Amygdala (tissue), 56 donors: ENCODE measurements at places on chromosomes 2 and 18.

DNA sequence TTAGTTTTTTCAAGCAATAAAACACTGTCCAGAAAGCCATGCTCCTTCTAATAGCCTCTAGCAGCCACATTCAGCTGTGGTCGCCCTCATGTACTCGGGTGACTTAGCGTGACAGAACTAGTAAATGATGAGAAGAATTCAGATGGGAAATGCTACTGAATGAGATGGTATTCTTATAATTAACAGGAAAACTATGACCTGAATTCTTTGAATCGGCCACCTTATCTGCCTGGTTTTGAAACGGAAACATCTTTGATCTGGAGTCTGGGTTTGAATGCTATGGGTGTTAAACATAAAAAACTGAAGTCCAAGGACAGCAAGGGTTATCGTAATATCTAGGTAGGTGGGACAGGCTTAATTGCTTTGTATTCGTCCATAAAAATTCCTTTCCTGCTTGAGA is 138.8 kb upstream of the DNMT3A start:
- DNase-seq, result no peak

GRCh38 chr2:55441280-55441892 is 21.7 kb upstream of the CCDC88A start:
- DNase-seq, result no peak

DNA sequence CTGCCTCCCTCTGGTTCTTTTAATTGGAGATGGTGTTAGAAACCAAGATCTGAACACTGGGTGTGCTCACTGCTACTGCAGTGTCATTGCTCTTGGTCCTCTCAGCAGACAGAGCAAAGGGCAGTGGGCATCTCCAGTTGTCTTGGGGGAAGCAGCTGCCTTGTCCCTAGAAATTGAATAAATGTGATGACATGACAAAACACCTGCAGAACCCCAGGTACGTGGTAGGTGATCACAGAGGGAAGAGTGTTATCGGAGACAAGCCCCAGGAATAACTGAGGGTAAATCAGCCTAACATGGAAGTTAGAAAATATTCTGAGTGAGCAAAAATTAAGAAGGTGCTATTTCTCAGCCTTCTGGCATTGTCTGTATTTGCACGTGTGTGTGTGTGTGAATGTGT is 311.9 kb upstream of the HDAC4 start:
- DNase-seq, result no peak

GRCh38 chr2:218995972-218996711 is 2.9 kb upstream of the CRYBA2 start:
- peak; percentile 82 for DNase-seq
